ENCODE measurements at places on chromosomes 12 and 14. TPM values are rescaled to one million over a fixed set of nuclear protein-coding genes. Genes with fewer than 3 reads are reported as not detected.

DNA sequence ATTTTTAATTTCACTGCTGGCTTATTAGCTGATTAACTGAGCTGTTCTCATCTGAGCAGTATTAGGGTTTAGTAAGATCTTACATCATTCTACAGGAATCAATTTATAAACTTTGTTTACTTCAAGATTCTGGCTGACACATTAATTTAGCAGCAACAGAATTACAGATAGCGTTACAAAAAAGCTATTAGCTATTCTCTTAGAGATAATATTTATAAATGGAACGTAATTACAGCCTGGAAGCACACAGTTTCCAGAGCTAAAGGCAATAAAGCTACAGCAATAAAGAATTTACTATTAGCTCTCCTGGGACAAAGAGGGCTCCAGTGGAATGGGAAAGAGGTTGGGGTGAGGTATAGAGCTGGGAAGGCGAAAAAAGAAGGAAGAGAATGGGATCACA is 34.7 kb downstream of the PDE6H start:
- H3K4me1 ChIP-seq: no peaks in the 10 kb centered on the region
- H3K36me3 ChIP-seq: no peaks in the 10 kb centered on the region
- no peaks in the 10 kb centered on the region for H3K27me3 ChIP-seq
- H3K4me3 ChIP-seq: no peak overlapping the region
- DNase-seq: no peak

GRCh38 chr12:124411281-124411878 is 116.5 kb downstream of the RFLNA start:
- peaks cover 56% of the 10 kb centered on the region for H3K36me3 ChIP-seq
- no peak overlapping the region for H3K4me3 ChIP-seq
- H3K27ac ChIP-seq: no peak overlapping the region
- no peaks in the 10 kb centered on the region for H3K27me3 ChIP-seq

- H3K27ac ChIP-seq: no peak overlapping the region
- no peaks in the 10 kb centered on the region for H3K4me1 ChIP-seq
- H3K27me3 ChIP-seq: no peaks in the 10 kb centered on the region
- no peak overlapping the region for H3K4me3 ChIP-seq
- H3K36me3 ChIP-seq: no peaks in the 10 kb centered on the region
Observed at GRCh38 chr14:100445436-100446088, 122.4 kb downstream of the SLC25A47 start.

GRCh38 chr12:68279227-68280054 is 26.0 kb upstream of the IL22 start:
- DNase-seq: no peak
- no peaks in the 10 kb centered on the region for H3K4me1 ChIP-seq
- H3K27ac ChIP-seq: no peak overlapping the region
- no peaks in the 10 kb centered on the region for H3K27me3 ChIP-seq

- no peak overlapping the region for H3K27ac ChIP-seq
- no peaks in the 10 kb centered on the region for H3K36me3 ChIP-seq
- DNase-seq: no peak
Observed at GRCh38 chr14:72111911-72112310, 179.7 kb downstream of the RGS6 start.

- H3K36me3 ChIP-seq: peaks cover 5% of the 10 kb centered on the region
- peak within 1 kb of the TSS; percentile 87 for H3K27ac ChIP-seq
- peaks cover 9% of the 10 kb centered on the region for H3K4me1 ChIP-seq
- peak; percentile 91 for DNase-seq
- H3K4me3 ChIP-seq: peak within 1 kb of the TSS; percentile 93
Observed at GRCh38 chr14:70907176-70907995, at the start of gene PCNX1. Gene PCNX1, plus strand, starts transcription at chr14:70907459. Its CDS starts 392 bp downstream, at chr14:70907851.

PLEKHD1 gene
- 0.30 TPM for total RNA-seq

IL22 gene
- total RNA-seq: not detected

VWF gene
- 0.34 TPM for total RNA-seq
